ENCODE measurements at places on chromosomes 5 and 9.

DNA sequence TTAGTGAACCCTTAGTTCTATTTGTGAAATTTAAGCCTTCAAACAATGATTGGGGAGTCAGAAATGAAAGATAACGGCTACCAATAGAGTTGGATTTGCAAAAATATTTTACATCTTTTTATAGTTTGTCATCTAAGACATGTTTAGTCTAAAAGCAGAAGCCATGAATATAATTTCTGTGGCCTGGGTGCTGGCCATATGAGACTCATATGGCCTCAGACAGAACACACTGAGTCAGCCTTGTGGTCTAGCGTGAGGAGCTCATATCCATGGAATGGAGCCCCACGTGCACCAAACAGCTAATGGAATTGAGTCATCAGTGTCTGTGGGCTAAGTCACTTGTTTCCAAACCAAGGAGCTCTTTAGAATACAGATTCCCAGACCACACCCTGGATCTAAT lies 240.7 kb upstream of the NREP start:
- H3K4me1 ChIP-seq = no peaks in the 10 kb centered on the region
- no peak overlapping the region for H3K4me3 ChIP-seq
- no peak overlapping the region for H3K27ac ChIP-seq
- peaks cover 1% of the 10 kb centered on the region for H3K27me3 ChIP-seq

DNA sequence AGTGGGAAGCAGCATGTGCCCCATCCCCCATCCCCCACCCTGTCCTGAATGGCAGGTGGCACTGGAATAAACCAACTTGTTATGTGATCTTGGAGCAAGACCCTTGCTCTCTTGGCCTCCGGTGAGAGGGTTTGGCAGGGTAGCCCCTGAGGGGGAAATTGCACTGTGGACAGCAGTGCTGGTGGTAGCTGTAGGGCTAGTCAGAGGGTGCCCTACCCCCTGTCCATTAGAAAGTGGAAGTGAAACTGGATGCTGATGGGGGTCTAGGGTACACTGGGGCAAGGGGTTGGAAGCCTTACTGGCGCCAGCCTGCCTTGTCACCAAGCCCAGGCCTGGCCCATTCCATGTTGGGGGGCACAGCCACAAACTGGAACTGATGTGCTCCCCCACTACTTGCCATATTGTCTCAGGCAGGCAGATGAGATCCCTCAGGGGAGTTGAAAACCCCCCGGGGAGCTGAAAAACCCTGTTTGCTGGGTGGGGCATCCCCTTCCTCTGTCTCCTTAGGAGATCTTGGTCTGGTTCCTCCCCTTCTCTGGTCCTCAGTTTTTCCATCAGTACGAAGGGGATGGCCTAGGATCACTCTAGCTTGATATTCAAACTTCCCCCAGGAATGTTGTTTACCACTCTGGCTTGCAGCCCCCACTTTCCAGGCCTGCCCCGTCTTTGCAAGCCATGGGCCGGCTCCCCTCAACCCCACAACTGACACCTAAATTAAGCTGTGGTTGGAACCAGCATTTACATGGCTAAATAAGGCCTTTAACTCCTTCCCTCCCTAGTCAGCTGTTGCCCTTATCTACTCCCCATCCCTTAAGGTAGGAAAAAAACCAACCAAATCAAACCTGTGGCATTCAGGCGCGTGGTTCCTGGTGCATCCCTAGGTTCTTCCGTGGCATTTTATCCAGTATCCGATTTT lies 14.4 kb upstream of the SYNPO start:
- no peaks in the 10 kb centered on the region for H3K36me3 ChIP-seq
- peaks cover 4% of the 10 kb centered on the region for H3K27me3 ChIP-seq
- peaks cover 35% of the 10 kb centered on the region for H3K4me1 ChIP-seq
- peak overlapping the region; percentile 74 for H3K4me3 ChIP-seq

DNA sequence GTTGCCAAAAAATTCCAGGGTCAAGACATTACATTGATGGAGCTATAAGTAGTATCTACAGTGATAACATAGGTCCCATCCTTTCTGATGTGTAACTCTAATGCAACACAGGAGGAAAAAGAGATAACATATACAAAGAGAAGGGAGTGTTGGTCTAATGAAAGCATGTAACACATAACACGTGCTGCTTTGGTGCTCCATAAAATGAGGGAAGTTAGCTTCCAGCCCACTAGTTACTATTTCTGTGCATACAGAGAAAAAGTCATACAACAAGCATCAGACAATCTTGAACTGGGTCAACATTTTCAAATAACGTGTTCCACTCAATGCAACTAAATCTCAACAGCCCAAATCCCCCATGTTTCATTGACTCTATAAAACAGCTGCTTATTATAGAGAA lies 11.7 kb downstream of the MLLT3 start:
- H3K4me3 ChIP-seq = no peak overlapping the region
- no peaks in the 10 kb centered on the region for H3K36me3 ChIP-seq
- peaks cover 2% of the 10 kb centered on the region for H3K4me1 ChIP-seq
- DNase-seq = no peak
- H3K27me3 ChIP-seq = peaks cover 2% of the 10 kb centered on the region

DNA sequence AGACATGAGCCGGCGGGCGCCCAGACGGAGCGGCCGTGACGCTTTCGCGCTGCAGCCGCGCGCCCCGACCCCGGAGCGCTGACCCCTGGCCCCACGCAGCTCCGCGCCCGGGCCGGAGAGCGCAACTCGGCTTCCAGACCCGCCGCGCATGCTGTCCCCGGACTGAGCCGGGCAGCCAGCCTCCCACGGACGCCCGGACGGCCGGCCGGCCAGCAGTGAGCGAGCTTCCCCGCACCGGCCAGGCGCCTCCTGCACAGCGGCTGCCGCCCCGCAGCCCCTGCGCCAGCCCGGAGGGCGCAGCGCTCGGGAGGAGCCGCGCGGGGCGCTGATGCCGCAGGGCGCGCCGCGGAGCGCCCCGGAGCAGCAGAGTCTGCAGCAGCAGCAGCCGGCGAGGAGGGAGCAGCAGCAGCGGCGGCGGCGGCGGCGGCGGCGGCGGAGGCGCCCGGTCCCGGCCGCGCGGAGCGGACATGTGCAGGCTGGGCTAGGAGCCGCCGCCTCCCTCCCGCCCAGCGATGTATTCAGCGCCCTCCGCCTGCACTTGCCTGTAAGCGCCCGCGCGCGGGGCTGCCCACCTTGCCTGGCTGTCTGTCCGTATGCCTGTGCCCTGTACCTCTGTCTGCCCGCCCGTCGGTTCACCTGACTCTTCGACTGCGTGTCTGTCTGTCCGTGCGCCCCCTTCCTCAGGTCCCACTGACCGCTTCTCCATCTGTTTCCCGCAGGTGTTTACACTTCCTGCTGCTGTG lies 412 bp downstream of the FGF18 start:
- H3K4me1 ChIP-seq = peaks cover 17% of the 10 kb centered on the region
- H3K27ac ChIP-seq = peak overlapping the region; percentile 69
- H3K4me3 ChIP-seq = peak overlapping the region; percentile 92
- peaks cover 5% of the 10 kb centered on the region for H3K27me3 ChIP-seq
- H3K36me3 ChIP-seq = no peaks in the 10 kb centered on the region
- peak; percentile 71 for DNase-seq

GRCh38 chr5:109743770-109744212 lies 54.1 kb downstream of the MAN2A1 start:
- H3K4me1 ChIP-seq = peaks cover 40% of the 10 kb centered on the region
- H3K27ac ChIP-seq = peak overlapping the region; percentile 62
- no peak overlapping the region for H3K4me3 ChIP-seq
- DNase-seq = no peak

- no peaks in the 10 kb centered on the region for H3K36me3 ChIP-seq
- DNase-seq = no peak
- no peaks in the 10 kb centered on the region for H3K4me1 ChIP-seq
Observed at GRCh38 chr5:166883016-166883415, 1408.4 kb upstream of the WWC1 start.

GRCh38 chr9:121744687-121745395 lies 93.4 kb downstream of the DAB2IP start:
- no peak for DNase-seq
- H3K27me3 ChIP-seq = peaks cover 7% of the 10 kb centered on the region
- no peaks in the 10 kb centered on the region for H3K36me3 ChIP-seq
- H3K4me1 ChIP-seq = peaks cover 24% of the 10 kb centered on the region
- H3K4me3 ChIP-seq = no peak overlapping the region
- peak overlapping the region; percentile 38 for H3K27ac ChIP-seq

DNA sequence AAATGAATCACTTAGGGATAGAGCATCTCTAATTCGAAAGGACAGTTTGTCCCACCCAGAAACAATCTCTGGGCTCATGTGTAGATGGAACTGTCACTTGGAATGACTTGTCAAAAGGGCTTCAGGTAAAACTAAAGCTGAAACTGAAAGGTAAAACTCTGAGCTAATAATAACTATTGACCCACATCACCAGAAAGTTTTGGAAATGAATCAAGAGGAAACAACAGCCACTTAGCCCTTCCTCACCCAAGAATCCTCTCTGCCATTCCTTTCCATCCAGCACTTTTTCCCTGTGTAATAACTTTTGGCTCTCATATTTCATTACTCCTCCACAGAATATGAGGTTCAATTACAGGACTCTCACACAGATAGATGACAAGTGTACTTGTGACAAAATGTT lies 14.0 kb upstream of the GLRX start:
- no peak overlapping the region for H3K4me3 ChIP-seq
- no peak overlapping the region for H3K27ac ChIP-seq
- no peak for DNase-seq
- peaks cover 3% of the 10 kb centered on the region for H3K27me3 ChIP-seq
- peaks cover 7% of the 10 kb centered on the region for H3K36me3 ChIP-seq

GRCh38 chr9:2493109-2493508 lies 128.5 kb upstream of the VLDLR start:
- no peak for DNase-seq
- no peaks in the 10 kb centered on the region for H3K4me1 ChIP-seq
- H3K27me3 ChIP-seq = no peaks in the 10 kb centered on the region
- no peaks in the 10 kb centered on the region for H3K36me3 ChIP-seq
- H3K27ac ChIP-seq = no peak overlapping the region
- H3K4me3 ChIP-seq = no peak overlapping the region

DNA sequence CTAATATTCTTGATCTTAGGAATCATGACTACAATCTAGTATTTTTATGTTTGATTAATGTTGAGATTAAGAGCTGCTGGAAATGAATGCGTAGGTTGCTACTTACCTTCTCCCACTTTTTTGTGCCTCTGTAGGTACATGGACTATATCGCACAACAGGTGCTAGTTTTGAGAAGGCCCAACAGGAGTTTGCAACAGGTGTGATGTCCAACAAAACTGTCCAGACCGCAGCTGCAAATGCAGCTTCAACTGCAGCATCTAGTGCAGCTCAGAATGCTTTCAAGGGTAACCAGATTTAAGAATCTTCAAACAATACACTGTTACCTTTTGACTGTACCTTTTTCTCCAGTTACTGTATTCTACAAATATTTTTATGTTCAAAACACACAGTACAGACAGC lies 115.0 kb downstream of the SCAMP1 start:
- H3K27me3 ChIP-seq = no peaks in the 10 kb centered on the region
- no peaks in the 10 kb centered on the region for H3K36me3 ChIP-seq
- no peaks in the 10 kb centered on the region for H3K4me1 ChIP-seq
- no peak overlapping the region for H3K27ac ChIP-seq
- DNase-seq = no peak

DNA sequence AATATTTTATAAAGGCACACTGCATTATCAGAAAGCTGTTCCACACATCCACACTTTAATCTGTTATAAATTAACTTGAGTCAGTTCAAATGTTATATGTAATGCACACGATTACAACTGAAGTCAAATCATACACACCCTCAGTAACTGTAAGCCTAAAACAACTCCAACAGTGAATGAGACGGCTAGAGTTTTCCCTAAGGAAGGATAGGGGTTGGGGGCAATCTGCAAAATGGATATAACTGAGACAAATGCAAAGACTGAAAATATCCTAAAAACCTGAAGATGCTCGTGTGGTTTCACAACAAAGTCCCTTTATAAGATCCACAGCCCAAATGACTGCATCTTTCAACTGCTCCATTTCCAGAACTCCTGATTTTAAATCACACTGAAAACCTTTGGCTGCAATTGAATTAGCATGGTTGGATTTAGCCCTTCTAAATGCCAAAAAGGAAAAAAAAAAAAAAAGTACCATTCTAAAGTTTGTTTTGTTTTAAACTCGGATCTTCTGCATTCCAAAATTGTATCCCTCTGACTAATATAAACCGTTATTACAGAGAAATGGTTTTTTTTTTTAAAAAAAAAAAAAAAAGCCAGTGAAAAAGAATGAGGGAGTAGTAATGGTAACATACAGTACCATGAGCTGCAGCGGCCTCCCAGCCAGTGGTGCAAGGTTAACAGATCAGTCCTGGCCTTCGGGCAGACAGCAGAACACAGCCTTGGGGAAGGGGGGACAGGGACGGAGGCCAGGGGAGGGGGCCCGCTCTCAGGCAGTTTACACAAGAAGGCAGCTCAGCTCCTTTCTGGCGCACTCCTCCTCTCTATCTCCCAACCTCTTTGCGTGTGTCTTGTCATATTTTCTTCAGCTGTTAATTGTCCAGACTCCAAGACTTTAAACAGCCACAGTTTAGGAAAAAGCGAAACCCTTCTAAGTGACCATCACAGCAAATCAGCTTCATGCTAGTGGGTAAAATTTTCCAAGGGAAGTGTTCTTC lies 166.1 kb downstream of the BNC2 start:
- peaks cover 39% of the 10 kb centered on the region for H3K4me1 ChIP-seq
- peak; percentile 40 for DNase-seq
- H3K4me3 ChIP-seq = peak overlapping the region; percentile 49
- peaks cover 10% of the 10 kb centered on the region for H3K27me3 ChIP-seq

DNA sequence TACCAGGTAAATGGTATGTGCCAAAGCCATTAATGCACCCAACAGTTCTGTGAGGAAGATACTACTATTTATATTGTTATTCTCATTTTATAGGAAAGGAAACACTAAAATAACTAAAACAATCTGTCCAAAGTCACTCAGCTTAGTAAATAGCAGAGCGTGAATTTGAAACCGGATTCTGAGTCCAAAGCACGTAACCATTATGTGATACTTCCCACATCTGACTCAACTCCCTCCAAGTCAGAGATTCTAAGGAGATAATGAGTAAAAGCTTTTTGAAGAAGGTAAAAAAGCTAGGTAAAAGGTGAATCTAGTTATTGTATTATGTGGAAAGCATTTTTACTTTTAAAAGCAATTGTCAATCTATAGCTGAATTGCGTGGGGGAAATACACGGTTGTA lies 208.9 kb downstream of the PBX3 start:
- H3K27me3 ChIP-seq = no peaks in the 10 kb centered on the region
- H3K36me3 ChIP-seq = peaks cover 5% of the 10 kb centered on the region
- DNase-seq = no peak
- H3K27ac ChIP-seq = no peak overlapping the region

DNA sequence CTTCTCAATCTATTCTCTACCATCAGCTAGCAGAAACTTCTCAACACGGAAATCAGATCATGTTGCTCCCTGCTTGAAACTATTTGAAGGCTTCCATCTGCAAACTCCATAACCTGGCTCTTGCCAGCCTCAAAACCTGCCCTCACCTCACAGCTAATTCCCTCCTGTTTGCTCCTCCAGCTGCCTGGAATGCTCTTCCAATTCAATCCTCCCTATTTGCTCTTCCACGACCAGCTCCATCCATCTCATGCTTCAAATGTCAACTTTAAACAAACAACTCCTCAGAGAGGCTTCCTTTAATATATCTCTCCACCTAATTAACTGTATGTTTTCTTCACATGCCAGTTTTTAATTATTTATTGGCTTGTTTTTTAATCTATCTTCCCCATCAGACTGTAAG lies 1.5 kb downstream of the PLAA start:
- peak overlapping the region; percentile 90 for H3K4me3 ChIP-seq
- DNase-seq = no peak
- peaks cover 1% of the 10 kb centered on the region for H3K27me3 ChIP-seq
- no peaks in the 10 kb centered on the region for H3K36me3 ChIP-seq
- H3K4me1 ChIP-seq = peaks cover 17% of the 10 kb centered on the region

- H3K4me3 ChIP-seq = no peak overlapping the region
- no peaks in the 10 kb centered on the region for H3K27me3 ChIP-seq
- DNase-seq = no peak
- no peaks in the 10 kb centered on the region for H3K36me3 ChIP-seq
Observed at GRCh38 chr9:76218886-76219445, 175.3 kb downstream of the RFK start.

- no peaks in the 10 kb centered on the region for H3K36me3 ChIP-seq
- no peak overlapping the region for H3K4me3 ChIP-seq
- no peak for DNase-seq
Observed at GRCh38 chr9:20200991-20201431, 412.2 kb upstream of the SLC24A2 start.

Measured in glutamatergic neuron (in vitro differentiated cells).